Epithelial cell of proximal tubule (primary cell): ENCODE measurements at places on chromosomes 1 and 21. TPM values are rescaled to one million over a fixed set of nuclear protein-coding genes. Genes with fewer than 3 reads are reported as not detected.

Gene CCDC30
- 0.06 and 0.07 TPM in 2 replicates for total RNA-seq

Gene MFSD2A
- 5.3 and 16.9 TPM in 2 replicates for total RNA-seq

Gene GPATCH3
- 6.7 and 10.2 TPM in 2 replicates for total RNA-seq

Gene APOBEC4
- total RNA-seq: not detected in 2 replicates

Gene FBLIM1
- total RNA-seq: 194 and 246 TPM in 2 replicates

Gene MYOG
- not detected in 2 replicates for total RNA-seq

Gene BEST4
- total RNA-seq: 0.07 and 0.12 TPM in 2 replicates

Gene TMEM69
- total RNA-seq: 43.8 and 54.5 TPM in 2 replicates

Gene CFHR3
- not detected in 2 replicates for total RNA-seq

Gene PRDM16
- under 0.01 and 0.06 TPM in 2 replicates for total RNA-seq

Gene PTGFR
- total RNA-seq: 0.14 and 1.3 TPM in 2 replicates

Gene MFAP2
- total RNA-seq: 42.2 and 53.2 TPM in 2 replicates
